ENCODE measurements at places on chromosomes 2 and 18. TPM values are rescaled to one million over a fixed set of nuclear protein-coding genes. Genes with fewer than 3 reads are reported as not detected.
A peak's percentile ranks its signal among the peaks of the same experiment; 100 is the strongest.

GRCh38 chr2:217379807-217380206 is 519.9 kb upstream of the TNP1 start:
- DNase-seq = no peak

- DNase-seq = no peak
Measured at GRCh38 chr2:240531038-240531437, 26.8 kb downstream of the ANKMY1 start.

DNA sequence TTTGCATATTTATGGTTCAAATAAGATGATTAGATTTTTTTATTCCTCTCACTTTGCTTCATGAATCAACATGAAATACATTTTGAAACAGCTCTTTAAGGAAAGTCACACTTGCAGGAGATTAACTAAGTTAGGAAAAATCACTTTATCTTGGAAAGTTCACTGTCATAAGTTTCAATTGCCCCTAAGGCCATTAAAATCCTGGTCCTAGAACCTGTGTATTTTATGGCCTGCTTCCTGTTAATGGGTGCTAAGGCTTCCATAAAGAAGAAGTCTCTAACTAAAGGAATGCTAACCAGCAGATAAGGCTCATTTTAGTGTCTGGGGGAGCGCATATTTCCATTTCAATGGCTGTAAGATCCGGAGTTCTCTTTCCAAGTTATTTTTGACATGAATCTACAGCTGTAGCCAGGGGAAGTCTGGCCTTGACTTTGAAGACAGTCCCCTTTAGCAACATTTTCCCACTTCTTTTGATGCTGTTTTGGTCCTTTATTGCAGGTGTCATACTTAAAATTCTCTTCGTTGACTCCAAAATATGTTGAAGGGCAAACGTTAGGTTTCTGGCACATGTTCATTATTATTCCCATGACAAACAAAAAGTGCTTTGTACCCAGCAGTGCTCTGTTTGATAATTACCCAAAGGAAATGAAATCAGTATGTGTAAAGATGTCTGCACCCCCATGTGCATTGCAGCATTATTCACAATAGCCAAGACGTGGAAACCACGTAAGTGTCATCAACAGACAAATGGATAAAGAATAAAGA is 34.4 kb upstream of the SH3BP4 start:
- DNase-seq = no peak

The RPRM gene
- total RNA-seq = not detected

The DYSF gene
- 208 TPM for total RNA-seq

GRCh38 chr2:96233880-96234316 is 25.3 kb upstream of the STARD7 start:
- no peak for DNase-seq

The NEU2 gene
- total RNA-seq = not detected

The TMEM178A gene
- total RNA-seq = 1.0 TPM

DNA sequence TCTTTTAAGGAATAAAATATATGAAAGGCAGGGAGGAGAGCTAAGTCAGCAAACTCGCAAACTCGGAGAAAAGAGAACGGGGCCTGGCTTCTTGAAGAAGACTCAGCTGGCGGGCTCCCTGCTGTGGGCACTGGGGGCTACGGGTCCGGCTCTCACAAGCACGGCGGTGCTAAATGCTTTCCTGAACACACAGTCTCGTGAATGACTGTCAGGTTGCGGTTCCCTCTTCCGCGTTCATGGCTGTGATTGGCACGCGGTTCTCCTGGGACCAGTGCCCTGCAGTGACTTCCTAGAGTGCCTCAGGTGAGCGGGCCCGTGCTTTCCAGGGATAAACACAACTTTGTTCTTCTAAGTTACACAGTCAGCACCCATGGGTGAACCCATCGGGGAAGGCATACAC is 208.4 kb downstream of the HDAC4 start:
- peak; percentile 50 for DNase-seq

DNA sequence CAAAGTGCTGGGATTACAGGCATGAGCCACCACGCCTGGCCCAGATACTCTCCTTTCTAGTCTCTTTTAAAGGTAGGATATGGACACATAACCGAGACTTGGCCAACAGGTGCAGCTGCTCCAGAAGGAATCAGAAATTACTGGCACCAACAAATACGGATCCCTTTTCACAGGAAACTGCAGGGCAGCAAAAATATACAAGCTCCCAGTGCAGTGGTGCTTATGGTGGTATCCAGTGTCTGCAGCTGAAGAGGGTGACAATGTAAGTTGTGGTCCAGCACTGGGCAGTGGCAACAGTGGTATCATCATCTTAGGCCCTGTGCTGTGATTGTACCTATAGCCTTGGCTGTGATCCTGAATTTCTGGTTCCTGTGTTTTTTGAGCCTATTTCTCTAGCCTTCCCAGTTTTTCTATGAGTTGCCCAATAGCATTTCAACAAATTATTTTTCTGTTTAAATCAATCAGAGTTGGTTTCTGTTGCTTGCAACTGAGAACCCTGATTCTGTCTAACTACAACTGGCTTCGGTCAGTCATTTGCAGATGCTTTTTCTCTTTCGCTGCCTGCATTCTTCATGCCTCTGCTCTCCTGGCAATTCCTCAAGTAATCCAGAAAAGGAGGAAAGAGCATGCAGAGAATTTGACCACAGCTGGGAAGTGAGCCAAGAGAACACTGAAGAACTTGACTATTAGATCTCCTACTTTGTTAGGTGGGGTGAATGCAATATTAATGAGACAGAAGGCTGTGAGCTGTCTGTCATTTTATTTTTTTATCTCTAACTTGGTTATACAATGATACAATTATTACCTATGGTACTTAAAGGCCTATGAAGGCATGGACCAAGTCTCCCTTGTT is 30.8 kb upstream of the EML4 start:
- DNase-seq = no peak

- DNase-seq = peak; percentile 30
Measured at GRCh38 chr2:133674433-133675331, 106.4 kb upstream of the NCKAP5 start.

DNA sequence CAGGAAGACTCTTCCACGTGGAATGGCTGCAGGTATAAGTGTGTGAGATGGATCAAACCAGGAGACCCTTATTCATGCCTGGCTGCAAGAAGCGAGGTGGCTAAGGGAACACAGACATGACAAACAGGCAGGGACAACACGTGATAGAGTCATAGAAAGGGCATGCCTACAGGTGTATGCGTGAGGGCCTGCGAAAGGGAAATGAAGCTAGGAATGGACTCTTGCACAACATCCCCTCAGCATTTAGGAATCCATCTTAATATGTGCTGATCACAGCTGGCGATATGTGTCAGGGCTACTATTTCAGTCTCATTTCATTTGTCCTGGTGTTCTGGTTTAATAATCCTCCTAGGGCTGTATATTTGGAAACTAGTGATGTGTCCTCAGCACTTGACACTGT is 291.2 kb downstream of the MYT1L start:
- DNase-seq = no peak

The DCC gene
- total RNA-seq = not detected

GRCh38 chr2:119480718-119481142 is 43.6 kb downstream of the SCTR start:
- DNase-seq = no peak

- no peak for DNase-seq
Measured at GRCh38 chr2:28193630-28194403, 198.8 kb upstream of the FOSL2 start.

DNA sequence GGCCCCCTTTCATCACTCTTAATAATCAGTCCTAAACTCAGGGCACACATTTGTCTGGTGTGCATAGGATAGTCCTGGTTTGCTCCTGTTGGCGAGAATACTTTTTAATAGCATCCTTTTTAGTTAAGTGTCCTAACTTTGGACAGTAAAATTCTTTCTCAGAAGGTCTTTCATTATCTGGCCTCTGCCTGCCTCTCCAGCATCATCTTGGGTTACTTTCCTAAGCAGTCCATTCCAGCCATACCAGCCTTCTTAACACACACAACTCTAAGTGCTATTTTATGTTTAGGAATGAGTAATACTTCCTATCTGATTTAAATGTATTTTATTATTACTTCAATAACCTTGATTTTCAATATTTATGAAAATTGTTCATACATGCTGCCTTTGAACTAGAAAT is 151.0 kb downstream of the ACOXL start:
- DNase-seq = no peak

GRCh38 chr2:47073641-47074040 is 81.5 kb downstream of the STPG4 start:
- no peak for DNase-seq

The MYOM1 gene
- total RNA-seq = 722 TPM

DNA sequence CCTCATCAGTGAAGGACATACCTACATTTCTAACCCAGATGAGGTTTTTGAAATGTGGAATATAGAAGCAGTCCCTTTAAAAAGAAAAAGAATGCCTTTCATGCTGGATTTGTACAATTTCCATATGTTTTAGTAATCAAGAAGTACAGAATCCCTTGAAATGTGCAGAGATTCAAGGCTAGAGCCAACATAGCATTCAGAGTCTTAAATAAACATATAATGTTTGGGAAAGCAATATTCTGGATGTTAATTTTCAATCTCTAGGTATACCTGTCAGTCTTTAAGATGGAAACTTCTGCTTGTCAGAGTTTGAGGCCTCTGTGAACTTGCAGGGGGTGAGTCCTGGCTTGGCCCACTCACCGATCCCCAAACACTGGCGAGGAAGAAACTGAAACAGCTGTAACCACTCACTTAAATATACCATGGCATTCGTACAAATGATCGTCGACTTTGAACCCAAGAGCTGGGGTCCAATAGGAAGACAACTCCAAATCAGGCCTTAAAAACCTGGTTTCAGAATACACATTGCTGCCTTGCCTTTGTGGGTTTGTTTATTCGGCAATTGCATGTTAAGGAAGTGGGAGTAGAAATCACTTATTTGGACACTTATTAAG is 132.8 kb upstream of the NCK2 start:
- no peak for DNase-seq

The APOB gene
- 0.44 TPM for total RNA-seq

The GAD1 gene
- total RNA-seq = not detected

DNA sequence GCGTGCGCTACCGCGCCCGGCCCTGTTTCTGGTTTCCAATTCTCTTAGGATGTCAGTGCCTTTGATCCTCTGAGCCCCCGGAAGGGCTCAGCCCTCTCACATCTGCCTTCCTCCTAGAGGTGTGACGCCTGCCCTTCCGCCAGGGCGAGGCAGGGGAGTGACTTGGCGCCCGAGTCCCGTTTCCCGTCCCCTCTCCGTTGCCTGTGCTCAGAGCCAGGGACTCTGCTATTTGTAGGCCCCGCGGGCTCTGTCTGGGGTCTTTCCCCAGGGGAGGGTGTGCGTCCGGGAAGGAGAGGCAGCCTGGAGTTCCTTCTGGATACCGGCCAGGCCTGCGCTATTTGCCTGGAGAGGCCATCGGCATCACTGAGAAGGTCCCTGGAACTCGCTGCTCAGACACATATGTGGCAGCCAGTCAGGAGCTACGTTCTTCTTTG is 103.7 kb upstream of the TAF1B start:
- peak; percentile 90 for DNase-seq

- DNase-seq = no peak
Measured at GRCh38 chr2:39523308-39524044, 86.4 kb upstream of the MAP4K3 start.

The ASB3 gene
- total RNA-seq = 5.1 TPM

The PNPT1 gene
- 30.8 TPM for total RNA-seq

DNA sequence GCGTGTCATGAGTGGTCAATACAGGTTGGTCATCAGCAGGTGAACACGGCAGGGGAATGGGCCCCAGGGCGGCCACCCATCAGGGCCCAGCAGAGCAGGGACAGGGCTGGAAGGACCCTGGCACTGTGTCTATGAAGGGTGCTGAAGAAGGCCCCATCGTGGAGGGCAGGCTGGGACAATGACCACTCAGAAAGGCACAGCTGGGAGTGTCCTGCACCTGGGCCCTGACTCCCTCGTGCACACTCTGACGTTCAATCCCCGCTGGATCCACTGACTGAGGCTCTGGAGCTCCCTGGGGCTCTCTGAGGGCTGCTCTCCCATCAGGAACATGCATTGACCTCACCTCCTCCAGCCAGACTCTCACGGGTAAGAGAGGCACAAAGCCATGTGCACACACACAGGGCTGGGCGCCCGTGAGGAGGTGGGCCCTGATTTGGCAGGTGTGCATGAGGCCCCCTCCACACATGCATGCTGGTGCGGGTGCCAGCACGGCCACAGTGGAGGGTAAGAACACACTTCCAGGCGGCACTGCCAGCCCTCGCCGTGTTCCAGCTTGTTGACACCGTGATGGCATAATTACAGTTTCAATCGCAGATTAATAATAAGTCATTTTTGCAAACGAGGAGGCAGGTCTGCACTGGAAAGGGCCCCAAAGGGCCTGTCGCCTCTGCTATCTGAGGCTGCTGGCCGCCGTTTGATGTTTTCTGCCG is 58.5 kb downstream of the SMAD7 start:
- no peak for DNase-seq

DNA sequence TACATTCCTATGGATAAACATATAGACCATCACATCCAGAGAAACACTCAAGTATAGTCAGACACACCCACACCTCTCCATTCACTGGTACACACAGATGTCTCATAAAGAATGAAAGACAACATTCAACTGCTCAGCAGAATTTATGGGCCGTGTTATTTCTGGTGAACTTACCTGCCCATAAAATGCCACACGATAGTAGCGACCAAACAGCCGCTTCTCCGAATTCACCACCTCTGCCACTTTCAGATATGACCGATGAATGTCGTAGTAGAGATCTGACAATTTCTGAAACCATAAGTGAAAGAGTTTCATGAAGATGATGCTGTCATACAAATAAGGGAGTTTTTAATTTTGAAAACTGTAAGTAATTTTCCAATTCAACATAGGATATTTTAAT is 70.7 kb upstream of the CCDC195 start:
- no peak for DNase-seq

The PUM2 gene
- 43.9 TPM for total RNA-seq

DNA sequence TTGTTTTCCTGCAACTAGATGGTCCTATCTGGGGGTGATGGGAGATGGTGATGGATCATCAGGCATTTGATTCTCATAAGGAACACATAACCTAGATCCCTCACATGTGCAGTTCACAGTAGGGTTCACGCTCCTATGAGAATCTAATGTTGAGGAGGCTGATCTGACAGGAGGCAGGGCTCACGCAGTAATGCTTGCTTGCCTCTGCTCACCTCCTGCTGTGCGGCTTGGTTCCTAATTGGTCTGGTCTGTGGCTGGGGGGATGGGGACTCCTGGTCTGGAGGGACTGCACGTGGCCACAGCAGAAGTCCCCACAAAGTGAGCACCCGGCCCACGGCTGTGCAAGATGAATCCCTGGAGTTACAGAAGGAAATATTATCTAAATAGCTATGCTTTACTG is 11.3 kb downstream of the MC5R start:
- no peak for DNase-seq

GRCh38 chr2:191382801-191383200 is 137.6 kb downstream of the MYO1B start:
- no peak for DNase-seq
